ENCODE measurements at places on chromosomes 6 and 20. TPM values are rescaled to one million over a fixed set of nuclear protein-coding genes. Genes with fewer than 3 reads are reported as not detected.

The RAET1G gene
- total RNA-seq, result 9.7 TPM

The NOTCH4 gene
- total RNA-seq, result 0.73 TPM

The HCK gene
- total RNA-seq, result 0.08 TPM

The SYCP2L gene
- total RNA-seq, result 1.6 TPM

The ULBP1 gene
- 0.80 TPM for total RNA-seq

The RBPJL gene
- not detected for total RNA-seq

The AGER gene
- total RNA-seq, result 1.5 TPM

The EYS gene
- 0.02 TPM for total RNA-seq

Measured in A549 treated with RU486 at 1 μM for 4 hours (cell line).